Activated T-cell treated with anti-CD3 and anti-CD28 coated beads, Interleukin-2, amount 50 U/mL, for 1 hour (primary cell): ENCODE measurements at places on chromosomes 6 and 20.

DNA sequence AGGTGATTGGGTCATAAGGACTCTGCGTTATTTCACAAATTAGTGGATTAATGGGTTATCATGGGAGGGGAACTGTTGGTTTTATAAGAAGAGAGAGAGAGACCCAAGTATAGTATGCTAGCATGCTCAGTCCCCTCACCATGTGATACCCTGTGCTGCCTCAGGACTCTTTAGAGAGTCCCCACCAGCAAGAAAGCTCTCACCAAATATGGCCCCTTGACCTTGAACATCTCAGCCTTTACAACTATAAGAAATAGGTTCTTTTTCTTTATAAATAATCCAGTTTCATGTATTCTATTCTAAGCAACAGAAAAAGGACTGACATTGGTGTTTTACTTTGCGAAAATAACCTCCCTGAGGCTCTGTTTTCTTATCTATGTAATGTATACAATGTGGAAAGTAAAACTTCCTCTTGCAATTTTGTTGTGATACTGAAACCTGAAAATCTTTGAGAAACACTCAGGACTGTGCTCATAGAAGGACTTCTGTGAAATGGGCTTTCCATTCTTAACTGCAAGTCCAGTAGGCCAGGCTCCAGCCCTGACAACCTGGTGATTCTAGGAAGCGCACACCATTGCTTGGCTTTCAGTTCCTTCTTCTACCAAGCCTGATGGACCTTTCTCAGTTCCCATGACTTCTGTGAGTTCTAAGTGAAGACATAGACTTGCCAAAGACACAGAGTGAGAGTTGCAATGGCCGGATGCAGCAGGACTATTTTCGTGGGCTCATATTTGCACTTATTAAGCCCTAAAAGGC, 21.9 kb downstream of the SIRPD start:
- no peak for DNase-seq

DNA sequence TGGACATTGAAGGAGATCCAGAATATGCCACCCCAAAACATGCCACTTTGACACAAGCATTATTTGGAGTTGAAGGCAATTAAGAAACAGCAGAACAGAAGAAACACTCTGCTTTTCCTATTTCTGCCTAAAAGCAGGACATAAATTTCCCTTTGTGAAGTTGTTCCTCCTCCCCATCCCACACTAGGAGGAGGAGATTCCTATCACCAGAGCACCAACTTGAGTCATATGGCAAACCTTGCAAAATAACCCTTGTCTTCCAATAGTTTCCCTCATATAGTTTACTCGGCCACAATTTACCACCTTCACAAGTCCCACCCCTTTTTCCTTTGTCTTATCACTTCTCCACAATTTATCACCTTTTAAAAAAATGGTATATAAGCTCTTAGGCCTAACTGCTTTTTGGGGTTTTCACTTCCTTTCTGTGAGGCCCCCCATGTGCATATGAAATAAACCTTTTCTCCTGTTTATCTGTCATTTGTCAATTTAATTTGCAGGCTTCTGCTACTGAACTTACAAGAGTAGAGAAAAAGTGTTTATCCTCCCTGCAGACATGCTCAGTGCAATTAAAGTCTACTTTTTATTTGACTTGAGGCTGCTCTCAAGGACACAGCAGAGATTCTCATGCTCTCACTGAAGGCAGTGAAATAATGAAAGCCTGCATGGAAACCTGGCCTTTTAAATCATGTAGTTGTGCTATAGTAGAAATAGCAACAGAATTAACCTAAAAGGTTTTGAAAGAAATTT, 2.8 kb upstream of the RAB23 start:
- DNase-seq: no peak

DNA sequence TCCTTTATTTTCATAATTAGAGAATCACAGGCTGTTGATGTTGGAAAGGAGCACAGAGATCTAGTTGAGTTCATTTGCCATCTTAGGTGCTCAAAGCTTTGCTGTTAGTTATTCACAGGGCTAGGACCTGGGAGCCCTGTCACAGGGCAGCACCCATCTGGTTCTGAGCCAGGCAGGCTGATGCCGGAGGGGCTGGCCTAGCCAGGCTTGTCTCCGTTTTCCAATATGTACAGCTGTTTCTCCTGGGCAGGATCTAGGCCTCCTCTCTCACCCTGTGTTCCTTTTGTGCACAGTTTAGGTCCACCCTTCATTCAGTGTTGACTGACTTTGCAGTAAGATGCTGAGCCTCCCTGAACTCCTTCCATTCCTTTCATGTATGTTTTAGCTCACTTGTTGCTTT, 33.4 kb downstream of the LRRC1 start:
- no peak for DNase-seq

- DNase-seq: no peak
Observed at GRCh38 chr20:63568170-63568981, 5.7 kb downstream of the HELZ2 start.

DNA sequence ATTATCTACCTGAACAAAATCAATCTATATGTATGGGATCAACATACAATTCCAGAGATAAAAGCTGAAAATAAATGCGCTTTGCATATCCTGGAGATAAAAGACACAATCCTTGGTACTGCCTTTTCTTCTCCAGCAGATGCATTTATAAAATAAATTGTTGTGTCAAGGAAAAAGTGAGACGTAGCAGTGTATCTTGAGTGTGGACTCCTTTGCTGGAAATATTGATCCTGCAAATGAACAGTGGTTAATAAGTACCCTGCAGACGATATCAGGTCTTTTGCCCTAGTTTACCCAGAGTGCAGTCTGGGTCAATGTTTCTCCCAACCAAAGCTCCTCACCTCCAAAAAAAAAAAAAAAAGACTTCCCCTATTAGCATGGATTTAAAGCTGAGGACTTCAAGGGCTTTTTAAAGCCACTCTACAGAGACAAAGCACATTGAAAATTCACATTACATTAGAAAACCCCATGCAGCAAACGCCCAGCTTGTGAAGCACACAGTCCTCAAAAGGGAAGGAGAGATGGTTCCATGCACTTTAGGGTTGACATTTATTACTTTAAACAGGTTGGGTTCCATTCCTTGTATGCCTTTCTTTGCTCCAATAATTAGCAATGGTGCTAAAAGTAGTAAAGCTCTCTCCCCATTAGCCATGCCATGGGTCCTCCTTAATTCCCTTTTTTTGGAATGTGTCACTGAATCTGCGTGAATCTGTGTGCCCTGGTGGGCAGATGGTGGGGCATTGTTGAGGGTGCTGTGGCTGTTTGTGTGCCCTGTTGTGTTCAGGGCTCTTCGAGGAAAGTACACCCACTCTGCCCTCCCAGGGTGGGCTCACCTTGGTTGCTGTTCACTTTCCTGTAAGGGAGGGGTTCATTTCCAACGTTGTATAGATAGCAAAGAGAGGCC, 21.1 kb downstream of the FOXA2 start:
- no peak for DNase-seq

- no peak for DNase-seq
Observed at GRCh38 chr6:38476141-38476540, 163.6 kb downstream of the BTBD9 start.

GRCh38 chr6:13604546-13605416, 10.4 kb upstream of the NOL7 start:
- DNase-seq: no peak

DNA sequence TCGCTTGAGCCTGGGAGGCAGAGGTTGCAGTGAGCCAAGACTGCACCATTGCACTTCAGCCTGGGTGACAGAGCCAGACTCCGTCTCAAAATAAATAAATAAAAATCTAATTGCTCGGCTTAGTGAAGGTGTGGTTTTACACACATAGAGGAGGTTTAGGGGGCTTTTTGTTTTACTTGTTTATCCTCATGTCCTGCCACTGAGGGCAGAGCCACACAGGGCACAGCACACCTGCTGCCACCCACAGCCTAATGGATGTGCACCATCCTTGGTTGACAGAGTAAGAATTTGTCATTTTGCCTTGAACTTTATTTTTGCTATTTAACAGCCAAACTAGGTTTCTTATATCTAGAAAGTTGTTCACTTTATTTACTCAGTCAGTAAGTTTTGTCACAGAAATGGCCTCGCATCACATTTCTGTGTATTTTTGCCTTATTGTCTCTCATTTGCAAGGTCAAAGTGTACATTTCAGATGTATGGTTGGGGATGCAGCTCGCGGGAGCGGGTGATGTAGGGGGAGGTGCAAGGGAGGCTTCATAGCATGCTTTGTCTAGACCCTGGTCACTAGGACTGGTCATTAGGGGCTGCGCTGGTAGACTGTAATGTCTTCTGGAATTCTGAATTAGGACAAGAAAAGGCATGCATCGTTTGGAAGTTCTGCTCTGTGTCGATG, 67.8 kb upstream of the NAA20 start:
- DNase-seq: no peak

GRCh38 chr6:108277295-108277694, 16.5 kb upstream of the SNX3 start:
- DNase-seq: no peak

DNA sequence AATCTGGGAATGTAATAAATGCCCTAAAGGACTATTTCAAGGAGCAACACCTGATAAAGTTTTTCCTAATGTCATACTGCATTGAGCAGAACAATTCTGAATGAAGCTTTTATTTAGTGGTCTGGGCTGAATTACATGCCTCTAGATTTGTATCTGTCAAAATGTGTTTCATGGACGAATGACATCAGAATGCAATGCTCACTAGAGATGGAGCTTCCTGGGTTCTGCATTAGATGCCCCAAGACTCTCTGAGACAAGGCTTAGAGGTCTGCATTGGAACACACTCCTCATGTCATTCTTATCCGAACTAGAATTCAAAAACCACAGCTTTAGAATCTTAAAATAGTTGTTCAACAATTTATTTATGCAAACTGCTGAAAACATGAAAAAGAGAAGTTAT, 62.0 kb downstream of the SYNE1 start:
- DNase-seq: no peak

- DNase-seq: no peak
Observed at GRCh38 chr6:166736634-166737033, 109.6 kb upstream of the RPS6KA2 start.

GRCh38 chr6:147506704-147507114, 1.8 kb upstream of the SAMD5 start:
- DNase-seq: no peak

DNA sequence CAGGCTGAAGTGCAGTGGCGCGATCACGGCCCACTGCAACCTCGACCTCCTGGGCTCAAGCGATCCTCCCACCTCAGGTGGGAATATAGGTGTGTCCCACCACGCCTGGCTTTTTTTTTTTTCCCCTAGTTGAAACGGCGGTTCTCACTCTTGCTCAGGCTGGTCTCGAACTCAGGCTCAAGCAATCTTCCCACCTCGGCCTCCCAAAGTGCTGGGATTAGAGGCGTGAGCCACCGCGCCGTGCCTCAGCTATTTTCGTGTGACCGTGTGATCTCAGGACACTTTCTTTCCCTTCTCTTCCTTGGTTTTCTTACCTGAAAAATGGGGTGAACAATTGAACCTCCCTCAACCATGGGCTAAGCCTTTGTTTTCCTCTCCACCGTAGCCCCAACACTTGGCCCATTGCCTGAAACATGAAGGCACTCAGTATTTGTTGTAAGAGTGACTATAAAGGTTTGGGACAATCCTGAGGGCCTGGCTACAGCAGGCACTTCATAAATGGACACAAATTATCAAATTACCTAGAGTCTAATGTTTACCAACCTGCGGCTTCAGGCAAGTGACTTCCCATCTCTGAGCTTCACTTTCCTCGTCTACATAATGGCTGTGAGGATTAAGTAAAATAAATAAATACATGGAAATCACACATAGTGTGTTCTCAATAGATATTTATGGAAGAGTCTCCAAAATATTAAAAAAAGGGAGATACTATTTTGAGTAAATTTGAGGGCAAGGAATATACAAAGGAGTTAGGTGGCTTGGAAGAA, 31.4 kb upstream of the ID1 start:
- no peak for DNase-seq

GRCh38 chr6:165986311-165986913, 181.2 kb downstream of the TBXT start:
- DNase-seq: no peak
